ENCODE measurements at places on chromosomes 16 and 17. TPM values are rescaled to one million over a fixed set of nuclear protein-coding genes. Genes with fewer than 3 reads are reported as not detected.

IRX3 gene
- total RNA-seq = 27.7 TPM

DNA sequence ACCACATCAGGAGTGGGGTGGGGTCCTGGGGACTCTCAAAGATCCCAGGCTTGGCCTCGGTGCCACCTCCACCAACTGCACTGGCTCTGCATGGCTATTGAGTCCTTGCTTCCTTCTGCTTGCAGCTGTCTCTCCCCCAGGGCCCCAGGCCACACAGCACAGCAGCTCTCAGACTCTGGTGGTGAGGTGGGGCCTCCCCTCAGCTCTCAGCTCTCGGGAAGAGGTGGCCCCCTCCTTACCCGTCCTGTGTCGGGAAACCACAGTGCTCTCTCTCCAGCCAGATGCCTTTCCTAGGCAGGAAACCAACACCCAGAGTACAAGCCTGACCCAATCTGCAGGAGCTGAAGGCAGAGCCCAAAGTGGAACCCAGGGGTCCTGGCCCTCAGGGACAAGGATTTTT, 18.5 kb downstream of the SRCIN1 start:
- DNase-seq = no peak

DNA sequence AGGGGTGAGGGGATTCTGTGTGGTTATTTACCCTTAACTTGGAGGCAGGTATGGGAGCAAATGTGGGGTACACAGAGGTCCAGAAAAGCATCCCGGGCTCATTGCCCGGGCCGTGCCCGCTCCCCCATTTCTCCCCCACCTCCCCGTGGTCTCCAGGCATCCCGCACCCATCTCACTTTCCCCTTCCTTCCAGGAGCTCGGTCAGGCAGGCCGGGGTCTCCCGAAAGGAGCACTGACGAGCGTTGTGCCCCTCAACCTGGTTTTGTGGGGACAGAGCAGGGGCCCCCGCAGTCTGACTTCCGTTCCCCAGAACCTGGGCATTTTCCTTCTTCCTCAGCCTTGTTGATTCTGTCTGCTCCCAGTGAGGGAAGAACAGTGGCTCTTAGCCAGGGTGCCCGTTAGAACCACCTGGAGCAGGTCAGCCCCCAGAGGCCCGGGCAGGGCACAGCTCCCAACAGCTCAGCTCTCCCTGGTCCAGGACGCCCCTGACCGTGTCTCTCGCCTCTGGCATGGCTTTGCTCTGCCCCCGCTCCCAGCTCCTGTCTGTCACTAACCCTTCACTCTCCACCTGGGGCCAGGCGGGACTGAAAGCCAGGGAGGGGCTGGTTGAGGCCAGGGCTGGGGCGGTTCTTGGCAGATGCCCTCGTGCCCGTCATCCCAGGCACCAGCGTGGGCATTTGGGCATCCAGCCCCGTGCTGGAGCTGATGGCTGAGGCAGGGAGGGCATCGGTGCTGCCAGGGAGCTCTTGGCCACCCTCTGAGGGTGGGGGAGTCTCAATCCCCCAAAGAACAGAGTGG, 12.5 kb upstream of the NUDT16L1 start:
- no peak for DNase-seq

DNA sequence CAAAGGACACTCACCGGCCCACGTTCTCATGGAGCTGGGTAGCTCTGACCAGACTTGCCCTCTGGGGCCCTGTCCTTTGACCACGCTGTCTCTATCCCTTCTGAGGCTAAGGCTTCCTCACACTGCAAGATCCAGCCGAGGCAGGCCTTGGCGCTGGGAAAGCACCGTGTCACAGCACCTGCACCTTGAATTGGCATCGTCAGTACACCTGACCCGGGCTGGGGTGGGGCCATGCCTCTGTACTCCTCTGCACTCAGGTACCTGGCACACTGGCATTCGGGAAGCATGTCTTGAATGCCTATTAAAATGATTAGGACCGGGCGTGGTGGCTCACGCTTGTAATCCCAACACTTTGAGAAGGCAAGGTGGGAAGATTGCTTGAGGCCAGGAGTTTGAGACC, 6.0 kb downstream of the TBC1D24 start:
- DNase-seq = no peak

GRCh38 chr17:17326275-17326875, 23.2 kb downstream of the NT5M start:
- DNase-seq = no peak

DNA sequence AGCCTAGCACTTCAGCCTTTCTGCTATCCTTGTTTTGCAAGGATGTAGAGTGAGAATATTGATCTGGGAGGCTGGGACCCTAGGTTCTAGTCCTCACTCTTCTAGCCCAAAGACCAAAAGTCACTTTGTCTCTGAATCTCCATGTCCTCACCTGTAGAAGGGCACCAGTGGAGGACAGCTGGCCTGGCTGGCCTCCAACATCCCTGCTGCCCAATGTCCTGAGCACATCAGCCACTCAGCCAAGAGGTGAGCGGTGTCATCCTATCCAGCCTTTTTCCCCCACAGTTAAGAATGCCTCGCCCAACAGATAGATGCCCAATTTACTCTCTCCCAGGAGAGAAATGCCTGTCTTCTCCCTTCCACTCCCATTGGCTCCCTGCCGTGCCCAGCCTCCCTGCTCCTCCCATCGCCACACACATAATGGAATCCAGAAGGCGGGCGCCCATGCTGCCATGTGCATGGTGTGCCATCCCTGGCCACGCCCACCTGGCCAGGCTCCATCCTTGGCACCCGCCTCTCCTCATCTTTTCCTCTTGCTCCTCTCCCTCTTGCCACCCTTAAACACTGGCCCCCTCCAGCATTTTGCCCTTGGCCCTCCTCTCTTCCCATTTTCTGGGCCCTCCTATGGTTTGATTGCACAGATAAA, 157.3 kb upstream of the SDK2 start:
- no peak for DNase-seq

- no peak for DNase-seq
Measured at GRCh38 chr16:67129422-67129821, 19.7 kb downstream of the PHAF1 start.

- DNase-seq = no peak
Measured at GRCh38 chr16:17313793-17314547, 156.8 kb downstream of the XYLT1 start.

Data from Caki2 (cell line).